ENCODE measurements at places on chromosomes 2 and 18.

DNA sequence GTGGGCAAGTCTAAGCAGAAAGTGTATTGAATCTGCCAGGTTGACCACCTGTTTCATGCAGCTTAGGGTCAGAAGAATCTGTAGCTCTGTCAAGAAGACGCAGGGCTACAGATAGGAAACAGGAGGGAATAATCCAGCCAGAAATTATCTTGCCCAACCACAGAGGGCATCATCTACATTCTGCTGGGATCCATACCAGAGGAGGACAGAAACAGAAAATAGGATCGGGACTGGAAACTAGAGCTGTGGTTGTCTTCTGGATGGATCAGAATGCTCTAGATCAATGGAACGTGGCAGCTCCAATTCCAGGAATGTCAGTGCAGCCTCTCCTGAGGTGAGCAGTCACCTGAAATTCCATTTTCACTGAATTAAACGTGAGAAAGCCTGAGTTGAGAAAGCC lies 3.6 kb downstream of the SPATA3 start:
- ATAC-seq, result no peak

DNA sequence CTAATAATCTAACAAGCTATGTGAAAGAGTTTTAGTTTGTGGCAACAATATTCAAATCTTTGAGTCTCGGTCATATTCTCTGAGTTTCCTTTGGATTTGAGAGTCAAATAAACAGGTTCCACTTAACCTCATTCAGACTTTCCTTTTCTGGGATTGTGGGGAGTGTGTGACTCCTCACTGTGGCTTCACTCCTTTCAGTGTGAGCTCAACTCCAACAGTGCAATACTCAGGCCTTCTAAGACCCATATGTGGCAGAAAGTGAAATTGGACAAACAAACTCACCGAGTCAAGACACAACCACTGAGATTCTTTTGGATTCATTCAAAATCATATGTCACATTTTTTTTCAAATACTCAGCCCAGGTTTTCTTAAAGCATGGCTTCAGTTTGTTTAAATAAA lies 25.4 kb downstream of the SLC9A4 start:
- ATAC-seq, result no peak

DNA sequence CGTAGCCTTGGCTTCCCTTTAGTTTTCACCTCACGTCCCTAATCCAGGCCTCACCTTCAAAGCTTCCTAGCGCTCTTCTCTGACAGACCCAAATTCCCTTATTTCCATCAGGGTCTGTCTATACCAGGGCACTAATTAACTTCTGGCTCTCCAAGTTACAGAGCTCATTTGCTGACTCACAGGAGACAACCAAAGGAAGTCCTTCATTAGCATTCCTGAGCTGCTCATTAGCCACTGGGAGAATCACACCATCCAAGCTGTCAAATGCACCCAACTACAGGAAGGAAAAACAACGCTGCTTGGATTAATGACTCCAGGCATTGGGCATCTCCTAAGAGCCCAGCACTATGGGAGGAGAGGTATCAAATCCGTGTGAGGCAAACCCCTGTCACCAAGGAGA lies 109.8 kb upstream of the ALK start:
- ATAC-seq, result no peak

DNA sequence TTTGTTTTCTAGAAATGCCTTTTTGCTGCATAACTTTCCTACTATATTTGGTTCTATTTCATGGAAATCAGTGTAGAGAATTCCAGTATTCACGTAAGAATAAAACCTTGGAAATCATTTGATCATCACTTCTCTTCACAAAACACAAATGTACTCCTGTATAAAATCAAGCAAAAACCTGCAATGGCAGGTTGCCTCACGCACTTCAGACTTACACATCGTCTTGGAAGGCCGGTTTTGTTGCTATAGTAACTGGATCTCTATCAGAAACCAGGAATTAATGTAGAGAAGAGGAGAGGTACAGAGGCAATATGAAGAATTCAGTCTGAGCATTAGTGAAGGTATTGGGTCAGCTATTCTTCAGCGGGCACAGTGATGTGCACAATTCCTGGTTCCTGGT lies 370.7 kb upstream of the CYRIA start:
- peak; percentile 33 for ATAC-seq

DNA sequence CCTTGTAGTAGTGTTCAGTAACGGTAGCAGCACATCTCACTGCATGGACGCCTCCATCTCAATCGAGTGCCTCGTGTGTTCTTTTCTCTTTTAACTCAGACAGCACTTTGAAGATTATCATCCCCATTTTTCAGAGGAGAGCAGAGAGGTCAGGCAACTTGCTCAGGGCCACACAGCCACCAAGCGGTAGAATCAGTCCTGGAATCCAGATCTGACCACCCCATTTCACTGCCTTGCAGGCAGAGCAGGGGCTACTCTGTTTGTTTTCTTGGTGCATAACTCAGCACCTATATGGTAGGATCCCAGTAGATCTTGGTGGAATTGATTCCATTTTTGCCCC lies 129.5 kb downstream of the SMAD7 start:
- no peak for ATAC-seq

DNA sequence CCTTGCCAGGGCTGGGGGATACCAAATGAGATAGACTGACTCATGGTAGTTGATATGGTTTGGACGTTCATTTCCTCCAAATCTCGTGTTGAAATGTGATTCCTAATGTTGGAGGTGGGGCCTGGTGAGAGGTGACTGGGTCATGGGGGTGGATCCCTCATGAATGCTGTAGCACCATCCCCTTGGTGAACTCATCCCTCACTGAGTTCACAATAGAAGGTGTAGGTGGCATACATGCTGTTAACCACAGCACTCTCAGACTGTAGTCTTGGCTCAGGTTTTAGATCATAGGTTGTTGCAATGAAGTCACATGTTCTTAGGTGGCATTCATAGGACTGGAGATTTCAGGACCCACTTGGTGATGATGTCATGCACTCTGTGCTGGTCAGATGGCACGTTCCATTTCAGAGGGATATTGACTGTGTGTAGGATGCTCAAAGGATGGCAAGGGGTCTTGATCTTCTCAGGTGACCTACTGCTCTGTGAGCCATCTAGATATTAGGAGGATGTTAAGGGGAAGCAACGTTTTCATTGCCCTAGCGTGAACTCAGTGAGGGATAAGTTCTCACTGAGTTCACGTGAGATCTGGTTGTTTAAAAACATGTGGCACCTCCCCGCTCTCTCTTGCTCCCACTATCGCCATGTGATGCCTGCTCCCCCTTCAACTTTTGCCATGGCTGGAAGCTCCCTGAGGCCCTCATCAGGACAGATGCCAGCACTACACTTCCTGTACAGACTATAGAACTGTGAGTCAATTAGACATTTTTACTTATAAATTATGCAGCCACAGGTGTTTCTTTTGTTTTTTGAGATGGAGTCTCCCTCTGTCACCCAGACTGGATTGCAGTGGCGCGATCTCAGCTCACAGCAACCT lies 73.8 kb upstream of the ACAA2 start:
- ATAC-seq, result peak; percentile 25

- peak; percentile 57 for ATAC-seq
Observed at GRCh38 chr18:58578835-58579560, 49.9 kb downstream of the ALPK2 start.

Data from motor neuron (in vitro differentiated cells).